Fibroblast of skin of right quadriceps (primary cell): ENCODE measurements at places on chromosomes 1 and 21.

DNA sequence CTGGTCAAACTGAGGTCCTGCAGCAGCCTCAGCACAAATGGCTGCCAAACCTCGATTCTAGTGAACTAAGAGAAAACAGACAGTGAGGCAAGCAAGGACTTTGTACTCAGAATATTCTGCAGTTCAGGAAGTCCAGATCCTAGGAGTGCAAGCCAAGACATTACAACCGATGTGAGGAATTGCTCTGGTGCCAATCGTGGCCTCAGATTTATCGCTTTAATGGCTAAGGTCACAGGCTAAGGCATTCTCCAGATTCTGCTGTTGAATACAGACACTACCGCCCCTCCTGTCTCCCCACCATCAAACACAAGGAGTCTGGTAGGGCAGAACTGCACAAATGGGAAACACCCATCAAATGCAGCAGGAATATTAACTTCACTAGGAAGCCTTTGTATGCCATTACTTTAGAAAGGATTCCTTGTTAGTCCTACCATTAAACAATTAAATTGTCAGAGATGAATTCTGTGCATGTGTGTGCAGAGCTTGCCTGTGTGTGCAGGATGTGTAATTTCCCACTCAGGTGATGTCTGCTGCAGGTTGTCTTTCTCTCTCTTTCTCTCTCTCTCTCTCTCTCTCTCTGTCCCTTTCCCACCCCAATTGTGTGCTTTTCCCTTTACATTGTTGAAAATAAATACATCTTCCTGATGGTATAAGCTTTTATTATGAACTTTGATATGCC is 9.2 kb upstream of the SERTAD4 start:
- DNase-seq = no peak

DNA sequence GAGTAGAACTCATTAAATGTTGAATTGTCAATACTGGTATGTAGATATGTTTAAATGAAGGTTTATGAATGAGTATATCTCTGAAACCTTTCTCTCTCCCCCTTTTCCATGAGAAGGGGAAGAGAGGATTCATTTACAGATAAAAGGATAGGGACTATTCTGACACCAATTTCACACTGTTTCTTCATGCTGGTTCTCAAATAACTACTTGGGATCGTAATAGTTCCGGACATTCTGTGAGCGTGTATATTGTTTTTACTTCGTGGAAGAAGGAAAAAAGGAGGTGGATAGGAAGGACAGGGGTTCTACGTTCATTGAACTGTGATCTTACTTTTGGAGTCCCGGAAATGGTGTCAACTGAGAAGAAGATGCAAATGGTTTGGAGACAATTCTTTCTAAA is 284.2 kb downstream of the GRIK1 start:
- DNase-seq = no peak

- peak; percentile 76 for DNase-seq
Observed at GRCh38 chr1:165914136-165914798, 86.9 kb downstream of the UCK2 start.

DNA sequence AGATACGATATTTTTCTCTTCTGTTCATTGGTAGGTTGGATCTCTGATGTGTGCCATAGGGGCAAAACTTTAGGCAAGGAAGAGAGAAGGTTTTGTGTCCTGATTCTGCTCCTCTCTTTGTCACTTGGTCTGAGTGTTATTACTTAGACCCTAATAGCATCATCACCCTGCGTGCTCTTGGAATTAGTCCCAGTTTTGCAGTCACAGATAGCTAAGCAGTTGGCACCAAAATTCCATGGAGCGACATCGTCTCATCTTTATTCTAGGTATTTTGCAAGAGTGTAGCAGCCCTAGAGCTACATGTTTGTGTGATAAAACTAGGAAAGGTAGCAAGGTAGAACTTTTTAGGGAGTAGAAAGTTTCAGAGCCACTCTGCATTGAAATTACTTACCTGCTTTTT is 23.8 kb downstream of the PIP5K1A start:
- DNase-seq = peak; percentile 16

- DNase-seq = peak; percentile 74
Observed at GRCh38 chr1:178942285-178943198, 71.7 kb upstream of the ANGPTL1 start.

GRCh38 chr1:247332623-247333361 is 1.1 kb upstream of the ZNF496 start:
- DNase-seq = no peak

DNA sequence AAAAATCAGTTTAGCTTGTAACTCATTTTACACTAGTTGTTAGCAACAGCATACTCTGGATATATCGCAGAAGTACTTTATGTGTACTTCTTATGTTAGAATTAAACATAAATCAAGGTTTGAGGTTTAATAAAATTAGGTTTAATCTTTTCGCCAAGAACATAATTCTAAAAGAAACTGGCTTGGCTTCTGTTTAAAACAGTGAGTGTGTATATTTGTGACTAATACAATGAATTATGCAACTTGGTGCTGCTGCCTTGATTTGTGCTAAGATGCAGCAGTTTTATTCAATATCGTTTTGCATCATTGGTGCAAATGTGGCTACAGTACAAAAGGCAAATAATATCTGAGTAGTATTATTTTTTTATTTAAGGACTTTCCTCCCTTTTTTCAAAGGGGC is 44.8 kb downstream of the USP25 start:
- peak; percentile 81 for DNase-seq

- peak; percentile 80 for DNase-seq
Observed at GRCh38 chr1:99662539-99663080, 16.7 kb downstream of the PALMD start.

DNA sequence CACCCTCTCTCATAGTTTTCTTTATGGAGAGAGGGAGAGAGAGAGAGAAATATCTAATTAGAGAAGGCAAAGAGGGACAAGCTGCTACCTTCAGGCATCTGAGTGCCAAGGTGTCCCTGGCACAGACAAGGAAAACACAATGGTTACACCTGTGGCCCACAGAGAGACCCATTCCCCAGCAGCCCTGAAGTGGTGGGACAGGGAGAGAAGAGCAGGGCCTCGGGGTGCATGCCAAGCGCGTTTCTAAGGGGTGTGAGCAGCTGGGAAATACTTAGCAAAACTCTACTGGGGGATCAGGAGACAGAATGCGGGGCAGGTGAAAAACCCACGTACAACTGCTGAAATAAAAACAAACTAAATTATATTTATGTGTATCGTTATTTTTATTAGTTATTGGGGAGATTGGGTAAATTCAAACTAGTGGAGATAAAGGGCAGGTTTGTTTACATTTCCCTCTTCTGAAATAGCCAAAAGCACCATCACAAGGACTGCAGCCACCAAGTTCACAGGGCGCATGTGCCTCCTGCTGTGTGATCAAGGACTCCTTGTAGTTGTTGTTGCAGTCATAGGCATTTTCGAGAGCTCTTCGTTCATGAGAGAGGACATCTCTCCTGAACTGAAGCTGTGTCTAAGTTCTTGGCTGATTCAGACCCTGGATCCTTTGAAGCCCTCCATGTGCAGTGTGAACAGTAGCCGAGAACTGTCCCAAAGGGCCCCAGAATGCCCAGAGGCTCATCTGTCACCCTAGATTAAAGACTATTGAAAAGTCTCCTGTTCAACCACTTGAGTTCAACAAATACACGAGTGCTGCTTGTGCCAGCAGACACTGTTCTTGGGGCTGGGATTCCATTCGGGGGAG is 737 bp upstream of the SERPINC1 start:
- no peak for DNase-seq

DNA sequence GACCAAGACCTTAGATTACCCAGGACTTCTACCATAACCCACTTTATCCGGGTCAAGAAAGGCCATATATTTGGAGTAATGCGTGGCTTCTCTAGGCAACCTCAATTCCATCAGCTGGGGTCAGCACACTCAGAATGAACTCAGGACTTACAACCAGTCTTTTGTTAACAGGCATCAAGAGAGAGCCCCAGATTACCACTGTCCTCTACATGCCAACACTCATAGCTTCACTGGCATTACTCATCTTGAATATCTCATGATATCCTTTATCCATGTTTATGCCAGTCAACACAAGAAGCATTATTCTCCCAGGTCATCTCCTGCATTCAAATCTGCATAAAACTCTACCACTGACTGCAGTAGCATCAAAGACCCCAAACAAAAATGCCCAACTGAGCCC is 6.6 kb upstream of the FCGR2A start:
- no peak for DNase-seq

- no peak for DNase-seq
Observed at GRCh38 chr1:88141499-88142074, 542.5 kb upstream of the PKN2 start.

- no peak for DNase-seq
Observed at GRCh38 chr1:61204528-61204927, 122.2 kb downstream of the NFIA start.

DNA sequence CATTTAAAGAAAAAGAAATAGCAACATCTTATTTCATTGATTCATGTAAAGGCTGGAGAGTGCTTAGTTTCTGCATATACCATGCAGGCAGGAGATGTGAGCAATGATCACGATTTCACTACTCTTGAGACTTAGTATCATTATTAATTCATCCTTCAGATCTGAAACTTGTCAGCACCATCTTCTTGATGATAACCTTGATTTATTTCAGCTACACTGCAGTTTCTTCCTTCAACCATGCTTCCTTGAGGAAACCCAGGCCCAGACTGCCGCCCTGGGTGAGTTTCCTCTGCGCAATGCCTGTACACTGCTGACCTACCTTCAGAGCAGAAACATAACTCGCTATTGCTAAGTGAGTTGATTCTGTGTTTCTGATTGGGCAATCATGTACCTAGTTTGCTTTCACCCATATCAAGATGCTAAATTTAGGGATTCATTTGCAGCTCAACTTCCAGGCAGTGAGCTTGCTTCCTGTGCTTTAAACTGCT is 13.5 kb upstream of the BCL10 start:
- DNase-seq = no peak

- peak; percentile 83 for DNase-seq
Observed at GRCh38 chr1:172277275-172277674, 143.2 kb upstream of the C1orf105 start.

DNA sequence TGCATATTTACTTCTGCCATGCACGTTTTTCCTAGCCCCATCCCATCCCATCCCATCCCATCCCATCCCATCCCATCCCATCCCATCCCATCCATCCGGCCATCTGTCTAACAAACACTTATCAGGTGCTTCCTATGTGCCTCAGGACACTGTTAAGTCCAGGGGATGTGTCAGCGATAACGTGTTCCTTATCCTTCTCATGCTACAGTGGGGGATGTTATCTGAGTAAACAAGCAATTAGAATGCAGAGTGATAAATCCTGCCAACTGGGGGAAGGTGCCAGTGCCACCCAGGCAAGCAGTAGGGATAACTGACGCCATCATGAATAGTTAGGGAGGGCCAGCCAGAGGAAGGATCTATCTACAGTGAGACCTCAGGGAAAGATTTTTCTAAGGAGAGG is 304.2 kb downstream of the CAMTA1 start:
- no peak for DNase-seq

- DNase-seq = peak; percentile 72
Observed at GRCh38 chr1:52403566-52404115, 582 bp downstream of the ORC1 start.

GRCh38 chr1:229154811-229155210 is 116.1 kb upstream of the RAB4A start:
- DNase-seq = no peak

DNA sequence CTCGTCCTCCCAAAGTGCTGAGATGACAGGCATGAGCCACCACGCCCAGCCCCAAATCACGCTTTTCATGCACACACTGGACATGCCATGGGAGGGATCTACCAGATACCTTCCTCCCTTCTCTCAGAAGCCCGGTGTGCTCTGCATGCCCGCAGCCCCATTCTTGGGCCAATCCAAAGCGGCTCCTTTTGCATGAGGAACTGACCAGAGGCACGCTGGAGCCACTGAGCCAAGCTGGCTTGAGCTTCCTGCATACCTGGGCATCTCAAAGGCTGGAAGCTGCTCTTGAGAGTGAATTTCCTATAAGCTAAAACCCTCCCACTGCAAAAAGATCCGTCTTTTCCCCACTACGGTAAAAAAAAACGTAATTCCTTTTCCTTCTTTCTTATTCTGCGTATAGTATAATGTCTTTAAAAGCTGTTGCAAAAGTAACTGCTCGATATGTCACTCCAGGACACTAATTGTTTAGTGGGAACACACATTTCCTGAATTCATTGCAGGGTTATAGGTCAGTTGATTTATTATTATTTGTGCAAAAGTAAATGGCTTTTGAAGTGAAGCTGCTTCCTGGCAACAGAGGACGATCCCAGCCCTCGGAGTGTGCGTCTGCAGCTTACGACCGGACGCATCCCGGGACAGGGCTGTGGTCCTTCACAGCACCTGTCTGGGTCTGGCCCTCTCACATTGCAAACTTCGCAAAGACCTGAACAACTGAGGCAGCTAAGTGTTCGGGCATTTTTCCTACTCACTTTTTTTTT is 61.8 kb upstream of the ETS2 start:
- DNase-seq = no peak

DNA sequence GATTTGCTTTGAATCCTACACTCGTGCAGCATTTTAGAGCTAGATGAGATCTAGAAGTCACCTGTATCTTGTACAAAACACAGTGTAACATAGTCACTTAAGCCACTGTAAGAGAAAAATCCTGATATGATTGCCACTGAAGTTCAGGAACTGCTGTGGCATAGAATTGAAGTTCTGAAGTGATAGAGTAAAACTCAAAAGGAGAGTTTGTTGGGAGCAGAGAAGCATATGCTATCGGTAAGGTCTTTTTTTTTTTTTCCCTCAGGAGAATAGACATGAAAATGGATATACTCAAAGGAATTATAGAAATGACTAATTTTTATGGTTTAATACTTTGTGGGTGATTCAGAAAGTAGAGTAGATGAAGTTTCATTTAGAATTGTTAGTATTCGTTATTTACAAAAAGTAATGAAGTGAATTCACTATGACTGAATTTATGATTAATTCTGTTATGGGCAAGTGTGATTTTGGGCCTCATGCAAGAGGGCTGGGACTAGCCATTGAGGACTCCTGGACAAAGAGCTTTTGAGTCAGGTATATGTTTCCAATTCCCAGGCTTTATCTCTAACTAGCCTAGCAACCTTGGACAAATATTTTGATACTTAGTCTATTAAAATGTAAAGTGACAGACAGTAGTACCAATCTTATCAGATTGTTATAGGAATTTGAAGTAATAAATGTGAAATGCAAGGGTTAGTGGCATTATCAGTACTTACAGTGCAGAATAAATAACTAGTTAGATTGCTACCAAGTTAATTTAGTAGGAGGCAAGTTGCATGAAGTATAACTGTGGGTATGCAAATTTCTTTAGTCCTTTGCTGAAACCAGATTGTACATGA is 3.1 kb downstream of the KCTD3 start:
- peak; percentile 15 for DNase-seq

- DNase-seq = no peak
Observed at GRCh38 chr1:18239671-18240070, 132.1 kb downstream of the IGSF21 start.

DNA sequence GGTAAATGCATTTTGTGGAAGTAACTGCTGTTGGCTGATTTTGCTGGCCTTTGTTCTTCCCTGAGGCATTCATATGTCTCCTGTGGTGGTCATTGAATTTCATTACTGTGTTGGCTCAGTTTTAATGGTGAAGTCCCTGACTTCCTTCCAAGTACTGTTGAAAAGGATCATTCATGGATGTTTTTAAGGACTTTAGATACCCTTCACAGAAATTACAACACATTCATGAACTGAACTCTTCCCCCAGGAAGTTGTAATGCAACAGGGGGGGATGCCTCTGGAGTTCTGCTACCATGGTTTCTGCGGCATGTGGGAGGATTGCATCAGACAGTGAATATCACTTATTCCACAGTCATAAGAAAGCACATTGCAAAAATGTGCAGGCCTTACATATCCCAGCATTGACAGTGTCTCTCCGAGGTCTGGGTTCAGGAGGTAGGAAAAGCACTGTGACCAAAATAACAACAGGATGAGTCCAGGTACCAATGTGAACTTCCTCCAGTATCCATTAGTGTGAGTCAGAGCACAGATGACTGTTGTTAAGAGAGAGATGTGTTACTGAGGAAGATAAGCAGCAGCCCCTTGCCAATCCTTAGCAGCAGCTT is 2.1 kb upstream of the RAB3GAP2 start:
- DNase-seq = peak; percentile 75
